ENCODE measurements at places on chromosomes 5 and 9.

GRCh38 chr5:69213513-69214215, 21.0 kb upstream of the CDK7 start:
- no peak for DNase-seq

- no peak for DNase-seq
Observed at GRCh38 chr5:56288873-56289601, 55.9 kb upstream of the ANKRD55 start.

DNA sequence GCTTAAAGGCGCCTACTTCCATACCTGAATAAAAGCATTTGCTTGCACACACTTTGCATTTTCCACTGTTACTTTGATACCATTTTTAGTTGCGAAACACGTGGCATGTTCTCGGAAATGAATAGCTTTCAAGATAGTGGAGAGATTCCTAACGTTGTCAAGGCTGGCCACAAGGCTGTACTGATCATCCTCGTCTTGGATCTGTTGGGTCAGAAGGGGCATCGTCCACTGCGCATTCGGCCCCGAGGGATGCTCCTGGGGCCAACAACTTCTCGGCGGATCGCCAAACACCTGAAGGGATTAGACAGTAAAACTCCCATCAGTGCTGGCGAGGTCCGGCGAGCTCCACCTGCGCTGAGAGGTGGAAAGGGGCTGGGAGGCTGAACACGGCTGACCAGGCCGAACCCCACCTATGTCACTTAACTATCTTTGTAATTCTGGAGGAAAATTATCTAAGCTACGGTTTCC, 599 bp downstream of the RAD1 start:
- no peak for DNase-seq

DNA sequence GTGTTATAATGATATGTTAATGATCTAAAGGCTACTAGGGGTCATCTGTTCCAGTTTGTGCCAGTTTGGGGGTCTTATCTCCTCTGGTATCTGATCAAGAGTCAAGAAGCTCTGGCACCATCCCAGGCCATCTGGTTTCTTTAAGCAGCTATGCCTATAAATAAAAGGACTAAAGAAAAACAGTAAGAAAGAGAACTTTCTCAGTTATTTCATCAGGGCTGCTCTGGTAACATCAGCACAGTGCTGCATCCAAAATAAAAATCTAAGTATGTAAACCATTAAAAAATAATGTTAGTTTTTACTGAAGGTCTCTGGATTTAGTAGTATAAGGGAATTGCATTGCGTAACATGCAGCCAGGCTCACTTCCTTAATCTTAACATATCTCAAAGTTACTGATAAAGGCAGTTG, 185.0 kb downstream of the NR2F1-AS1 start:
- no peak for DNase-seq

DNA sequence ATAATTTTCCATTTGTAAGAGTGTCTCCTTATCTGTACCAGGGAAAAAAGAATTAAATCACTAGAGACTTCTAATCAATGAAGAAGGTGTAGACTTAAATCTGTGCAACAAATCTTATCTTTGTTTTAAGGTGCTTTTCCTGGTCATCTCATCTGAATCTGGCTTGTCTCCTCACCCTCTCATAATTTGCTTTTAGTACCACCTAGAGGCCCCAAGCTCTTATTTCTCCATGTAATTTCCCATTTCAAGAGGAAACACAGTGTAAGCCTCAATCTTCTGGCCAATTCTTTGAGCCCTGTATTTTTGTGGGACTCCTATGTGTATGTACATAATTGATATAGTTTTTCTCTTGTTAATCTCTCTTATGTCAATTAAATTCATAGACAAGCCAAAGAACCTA, 1975.3 kb upstream of the CDH6 start:
- no peak for DNase-seq

DNA sequence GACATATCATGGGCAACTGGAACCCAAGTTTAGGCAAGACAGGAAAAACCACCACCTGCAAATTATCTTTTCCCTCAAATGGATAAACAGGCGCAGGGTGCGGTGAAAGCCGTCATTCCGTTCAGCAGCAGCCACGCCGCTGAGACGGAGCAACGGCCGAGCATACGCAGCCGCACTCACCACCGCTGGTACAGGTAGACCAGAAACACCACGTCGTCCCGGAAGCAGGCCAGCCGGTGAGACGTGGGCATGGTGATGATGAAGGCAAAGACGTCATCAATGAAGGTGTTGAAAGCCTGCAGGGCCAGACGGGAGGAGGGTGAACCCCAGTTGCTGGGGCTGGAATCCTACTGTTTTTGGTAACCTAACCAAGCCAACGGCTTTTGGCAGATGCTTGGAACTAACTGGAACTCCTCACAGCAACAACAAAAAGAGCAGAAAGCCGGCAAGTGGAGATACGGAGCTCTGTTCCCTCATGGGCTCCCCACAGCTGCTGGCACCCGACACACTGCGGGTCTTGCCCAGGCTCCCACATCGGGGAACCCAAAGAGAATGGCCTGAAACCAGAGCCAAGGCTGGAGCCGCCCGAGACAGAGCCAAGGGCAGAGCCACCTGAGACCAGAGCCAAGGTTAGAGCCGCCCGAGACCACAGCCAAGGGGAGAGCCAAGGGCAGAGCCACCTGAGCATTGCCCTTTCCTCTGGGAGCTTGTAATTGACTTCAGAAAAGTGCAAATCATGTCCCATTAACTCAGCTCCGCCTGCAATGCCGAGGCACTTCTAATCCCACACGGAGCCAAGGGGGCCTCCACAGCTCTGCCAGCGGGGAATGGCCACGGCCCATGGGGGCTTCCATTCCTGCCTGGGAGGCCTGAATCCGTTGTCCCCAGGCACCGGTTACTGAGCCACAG, 24.2 kb downstream of the CLPTM1L start:
- no peak for DNase-seq

GRCh38 chr9:129437626-129438323, 183.1 kb downstream of the C9orf50 start:
- no peak for DNase-seq

DNA sequence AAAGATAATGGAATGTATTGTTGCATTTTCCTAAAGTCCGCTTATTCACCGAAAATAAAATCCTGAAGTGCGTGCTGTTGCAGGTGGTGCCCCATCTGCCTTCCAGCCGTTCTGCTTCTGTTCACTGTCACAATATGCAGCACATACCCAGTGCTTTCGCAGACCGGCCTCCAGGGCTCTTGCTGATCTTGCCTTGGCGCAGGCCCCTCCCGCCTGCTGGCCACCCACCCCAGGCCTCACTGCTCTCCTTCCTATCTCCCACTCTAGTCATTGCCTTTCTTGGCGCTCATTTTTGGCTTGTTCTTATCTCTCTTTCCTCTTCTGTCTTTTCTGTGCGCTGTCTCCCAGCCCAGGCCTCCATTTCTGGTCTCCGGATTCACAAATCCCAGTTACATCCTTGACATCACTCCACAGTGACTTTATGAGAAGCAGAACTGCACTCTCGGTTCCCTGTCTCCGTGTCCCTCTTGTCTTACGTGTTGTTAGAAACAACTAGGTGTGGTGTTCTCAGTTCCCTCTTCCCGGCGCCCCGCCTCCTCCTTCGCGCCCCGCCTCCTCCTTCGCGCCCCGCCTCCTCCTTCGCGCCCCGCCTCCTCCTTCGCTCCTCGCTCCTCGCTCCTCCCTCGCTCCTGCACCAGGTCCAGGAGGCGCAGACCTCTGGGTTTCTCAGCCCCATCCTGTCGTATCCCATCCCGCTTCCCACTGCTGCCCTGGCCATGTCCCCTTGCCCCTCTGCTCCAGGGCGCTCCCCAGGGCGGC, 201.7 kb upstream of the OTULINL start:
- no peak for DNase-seq

GRCh38 chr5:158707534-158707933, 392.2 kb downstream of the EBF1 start:
- no peak for DNase-seq

Data from stimulated activated CD8-positive, alpha-beta memory T cell treated with anti-CD3 and anti-CD28 coated beads, Interleukin-4, amount 100 ng/mL, for 1 hour (primary cell).